Type B pancreatic cell (in vitro differentiated cells): ENCODE measurements at places on chromosomes 2 and 18.

DNA sequence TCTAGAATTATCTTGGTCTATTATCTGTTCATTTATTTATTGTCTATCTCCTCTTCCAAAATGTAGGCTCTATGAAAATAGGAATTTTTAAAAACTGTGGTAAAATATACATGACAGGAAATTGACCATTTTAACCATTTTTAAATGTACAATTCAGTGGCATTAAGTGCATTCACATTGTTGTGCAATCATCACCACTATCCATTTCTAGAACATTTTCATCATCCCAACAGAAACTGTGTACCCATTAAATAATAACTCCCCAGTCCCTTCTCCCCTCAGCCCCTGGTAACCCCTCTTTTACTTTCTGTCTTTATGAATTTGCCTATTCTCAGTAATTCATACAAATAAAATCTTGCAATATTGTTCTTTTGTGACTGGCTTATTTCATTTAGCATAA, 71.1 kb upstream of the LCLAT1 start:
- no peak for DNase-seq

DNA sequence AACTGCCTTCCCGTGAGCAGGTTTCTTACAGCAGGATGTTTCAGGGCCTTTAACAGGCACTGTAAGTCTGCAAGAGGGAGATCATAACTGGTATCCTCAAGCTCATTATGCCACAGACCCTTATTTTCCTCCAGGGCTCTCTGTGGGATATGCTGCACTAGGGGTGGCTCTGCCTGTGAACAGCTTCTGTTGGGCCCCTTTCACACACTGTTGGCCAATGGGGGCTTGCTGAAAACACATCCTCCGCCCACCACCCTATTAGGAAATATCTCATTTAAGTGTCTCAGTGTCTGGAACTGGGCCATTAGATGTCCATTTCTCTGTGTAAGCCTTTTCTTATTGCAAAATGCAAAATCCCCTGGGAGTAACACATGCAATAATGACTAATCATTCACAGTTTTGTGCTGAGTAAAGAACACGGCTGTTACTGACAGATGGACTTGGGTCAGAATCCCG, 414.3 kb upstream of the HS6ST1 start:
- no peak for DNase-seq

- no peak for DNase-seq
Observed at GRCh38 chr2:164992818-164993217, 37.5 kb upstream of the SLC38A11 start.

DNA sequence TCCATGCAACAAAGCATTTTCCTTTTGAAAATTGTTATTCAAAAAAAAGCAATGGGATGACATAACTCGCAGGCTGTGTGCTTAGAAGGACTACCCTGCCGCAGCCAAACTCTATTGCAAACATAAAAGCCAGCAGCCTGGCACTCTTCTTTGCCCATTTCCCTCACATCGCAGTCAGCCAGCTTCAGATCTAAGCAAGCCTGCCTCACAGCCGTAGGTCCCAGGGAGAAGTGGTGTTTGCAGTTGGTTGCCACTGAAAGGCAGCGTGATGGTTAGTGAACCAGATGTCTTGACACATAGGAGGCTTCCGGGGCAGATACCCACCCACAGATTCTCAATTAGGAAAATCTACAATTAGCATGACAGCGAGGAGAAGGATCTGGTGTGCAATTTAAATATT, 655.2 kb downstream of the RNF144A start:
- DNase-seq, result no peak

DNA sequence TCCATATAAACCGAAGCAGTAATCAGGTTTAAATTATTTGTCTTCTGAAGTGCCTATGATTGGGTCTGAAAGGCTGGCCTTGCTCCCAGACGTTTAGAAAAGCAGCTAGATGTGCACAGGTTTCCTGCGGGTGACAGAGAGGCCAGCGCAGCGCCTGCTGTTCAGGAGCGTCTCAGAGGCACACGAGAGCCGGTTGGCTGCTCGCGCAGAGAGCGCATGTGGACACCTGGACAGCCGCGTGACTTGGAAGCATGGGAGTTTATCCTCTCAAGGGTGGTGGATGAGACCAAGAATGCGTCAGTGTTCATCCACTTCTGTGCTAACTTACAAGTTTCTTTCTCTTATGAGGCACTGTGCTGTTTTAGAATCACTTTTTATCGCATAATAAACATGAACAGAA, 303.7 kb downstream of the PTGR3 start:
- no peak for DNase-seq

- no peak for DNase-seq
Observed at GRCh38 chr18:75530118-75530517, 102.6 kb upstream of the SMIM21 start.

- DNase-seq, result no peak
Observed at GRCh38 chr18:44893966-44894365, 213.3 kb downstream of the SETBP1 start.

DNA sequence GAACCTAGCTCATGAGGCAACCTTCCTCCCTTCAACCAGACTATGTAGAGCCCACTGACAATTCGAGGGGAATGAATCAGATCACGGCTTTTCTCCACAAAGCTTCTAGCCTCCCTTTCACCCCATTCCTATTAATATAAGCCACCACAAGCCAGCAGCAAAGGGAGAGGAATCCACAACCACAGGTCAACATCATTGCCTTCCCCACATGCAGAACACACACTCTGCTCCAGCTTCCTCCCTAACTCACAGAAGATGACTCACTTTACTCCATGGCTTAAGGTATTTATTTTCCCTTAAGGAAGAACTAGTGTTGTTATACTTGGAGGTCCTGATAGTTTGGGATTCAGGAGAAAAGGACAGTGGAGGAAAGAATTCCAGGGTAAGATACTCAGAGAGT, 272.2 kb downstream of the C1D start:
- DNase-seq, result no peak

- DNase-seq, result no peak
Observed at GRCh38 chr2:181892799-181893435, 1.4 kb downstream of the ITPRID2 start.

DNA sequence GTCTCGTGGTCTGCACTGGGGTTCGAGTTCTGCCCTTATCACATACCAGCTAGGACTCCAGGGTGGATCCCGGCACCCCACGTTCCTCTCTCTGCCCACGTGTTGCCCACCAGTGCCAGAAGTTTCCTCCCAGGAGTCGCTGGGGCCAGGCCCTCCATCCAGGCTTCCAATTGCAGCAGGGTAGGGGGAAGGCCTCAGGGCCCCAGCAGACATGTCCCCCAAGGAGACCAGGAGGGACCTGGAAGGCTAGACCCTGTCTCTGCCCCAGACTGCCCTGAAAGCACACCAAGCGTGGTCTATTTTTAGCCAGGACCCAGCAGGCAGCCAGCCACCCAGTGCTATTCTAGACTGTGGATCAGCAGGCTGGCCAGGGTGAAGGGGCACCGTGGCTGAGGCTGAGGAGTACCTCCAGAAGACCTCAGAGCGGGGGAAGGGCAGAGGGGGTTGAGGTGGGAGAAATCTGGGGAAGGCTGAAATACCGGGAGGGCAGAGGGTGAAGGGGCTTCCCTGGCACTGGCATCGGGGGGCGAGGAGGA, 18.8 kb upstream of the TNS1 start:
- DNase-seq, result no peak

GRCh38 chr2:181178823-181179412, 198.5 kb downstream of the UBE2E3 start:
- DNase-seq, result no peak

- DNase-seq, result no peak
Observed at GRCh38 chr18:9609190-9609589, 5.2 kb downstream of the PPP4R1 start.

- no peak for DNase-seq
Observed at GRCh38 chr2:40668425-40668824, 216.5 kb upstream of the SLC8A1 start.

DNA sequence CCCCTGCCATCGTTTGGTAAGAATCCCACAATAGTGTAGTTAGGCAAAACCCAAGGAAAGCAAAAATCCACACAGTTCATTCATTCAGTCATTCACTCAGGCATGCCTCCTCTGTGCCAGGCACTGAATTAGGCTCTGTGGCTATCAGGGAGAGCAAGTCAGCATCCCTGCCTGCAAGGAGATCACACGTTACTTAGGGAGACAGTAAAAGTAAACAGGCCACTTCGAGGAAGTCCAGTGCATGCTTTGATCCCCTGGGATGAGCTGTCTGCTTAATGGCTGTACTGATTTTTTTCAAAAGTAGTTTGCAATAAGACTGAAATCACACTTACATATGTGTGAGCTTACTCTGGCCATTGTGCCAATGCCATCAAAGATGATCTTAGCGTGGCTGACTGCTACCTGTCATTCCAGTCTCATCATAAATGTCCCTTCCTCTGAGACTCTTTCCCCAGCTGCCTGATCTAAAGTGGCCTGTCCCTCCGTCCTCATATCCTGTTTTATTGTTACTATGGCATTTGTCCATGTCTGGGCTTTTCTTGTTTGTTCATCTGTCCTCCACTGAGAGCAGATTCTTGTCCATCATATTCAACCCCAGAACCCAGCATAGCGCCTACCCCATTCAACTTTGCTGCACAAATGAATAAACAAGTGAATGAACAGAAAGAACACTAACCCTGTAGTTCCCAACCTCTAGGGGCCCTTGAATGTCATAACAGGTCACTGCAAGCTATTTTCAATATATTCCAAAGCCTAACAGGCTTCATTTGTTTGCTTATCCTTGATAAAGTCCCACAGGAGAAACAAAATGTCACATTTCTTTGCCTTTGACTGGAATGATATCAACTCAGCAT, 84.1 kb downstream of the GALNT14 start:
- DNase-seq, result no peak

- DNase-seq, result no peak
Observed at GRCh38 chr18:75086494-75087034, 122.4 kb downstream of the PTGR3 start.

GRCh38 chr2:42127425-42128424, 41.4 kb upstream of the EML4 start:
- no peak for DNase-seq

DNA sequence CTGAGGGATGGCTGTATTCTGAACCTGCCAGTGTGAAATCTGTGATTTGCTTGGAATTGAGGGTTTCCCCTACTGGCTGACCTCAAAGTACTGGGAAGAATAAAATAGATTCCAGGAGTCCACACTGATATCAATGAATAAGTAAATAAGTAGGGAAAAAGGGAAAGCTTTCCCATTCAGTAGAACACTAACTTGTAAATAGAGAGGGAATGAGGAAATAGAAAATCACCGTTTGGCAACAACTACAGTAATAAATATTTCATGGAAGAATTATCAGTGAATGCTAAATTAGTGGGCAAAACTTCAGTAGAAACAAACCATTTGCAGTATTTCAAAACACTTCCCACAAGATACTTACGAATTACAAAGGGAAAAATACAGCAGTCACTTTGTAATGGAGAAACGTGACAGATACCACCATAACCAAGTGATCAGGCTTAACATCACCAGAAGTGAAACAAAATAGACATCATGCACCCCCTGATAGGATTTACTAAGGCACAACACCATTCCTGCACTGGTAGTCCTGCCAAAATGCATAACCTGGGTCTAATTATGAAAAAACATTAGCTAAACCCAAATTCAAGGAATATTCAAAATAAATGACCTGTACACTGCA, 88.5 kb downstream of the ICA1L start:
- DNase-seq, result no peak

- DNase-seq, result no peak
Observed at GRCh38 chr2:136764452-136765255, 691 bp upstream of the THSD7B start.

- DNase-seq, result no peak
Observed at GRCh38 chr2:70304498-70304897, 2.6 kb upstream of the FAM136A start.

DNA sequence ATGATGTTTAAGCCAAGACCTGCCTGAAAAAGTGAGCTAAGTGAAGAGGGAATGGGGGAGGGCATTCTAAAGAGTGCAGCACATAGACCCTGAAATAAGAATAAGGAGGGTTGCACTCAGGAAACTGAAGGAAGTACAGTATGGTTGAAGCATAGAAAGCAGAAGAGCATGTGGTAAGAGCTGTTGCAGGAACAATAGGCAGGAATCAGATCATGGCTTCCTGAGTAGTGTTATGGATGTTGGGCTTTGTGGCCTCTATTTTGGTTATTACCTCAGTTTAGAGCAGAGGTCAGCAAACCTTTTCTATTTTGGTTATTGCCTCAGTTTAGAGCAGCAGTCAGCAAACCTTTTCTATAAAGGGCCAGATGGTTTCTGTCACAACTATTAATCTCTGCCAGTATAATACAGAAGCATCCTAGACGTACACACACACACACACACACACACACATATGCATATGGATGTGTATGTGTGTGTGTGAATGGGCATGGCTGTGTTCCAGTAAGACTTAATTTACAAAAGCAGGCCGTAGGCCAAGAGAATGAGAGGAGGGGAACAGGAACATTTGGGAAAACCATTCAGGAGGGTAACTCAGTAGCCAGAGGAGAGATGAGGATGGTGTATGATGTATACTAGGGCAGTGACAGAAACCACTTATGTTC, 91.1 kb upstream of the MYO3B start:
- no peak for DNase-seq

GRCh38 chr2:175025946-175026345, 20.8 kb upstream of the CHN1 start:
- no peak for DNase-seq

- DNase-seq, result no peak
Observed at GRCh38 chr2:38170067-38170466, 94.1 kb upstream of the CYP1B1 start.

DNA sequence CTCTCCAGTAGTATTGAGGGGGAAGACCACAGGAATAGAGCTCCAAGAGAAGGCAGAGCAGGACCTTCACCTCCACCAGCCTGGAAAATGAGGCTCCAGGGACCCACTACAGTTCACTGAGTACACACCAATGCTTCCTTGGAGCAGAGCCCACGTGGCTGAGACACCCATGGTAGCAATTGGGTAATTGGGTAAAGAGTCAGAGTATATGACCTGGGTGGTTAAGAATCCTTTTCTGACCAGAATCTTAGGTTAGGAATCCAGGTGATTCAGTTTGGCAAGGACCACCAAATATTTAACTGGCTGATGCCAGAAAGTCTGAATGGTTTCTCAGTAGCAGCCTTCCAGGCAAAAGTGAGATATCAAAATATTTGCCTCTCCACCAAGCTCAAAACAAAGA, 107.7 kb downstream of the MDH1 start:
- no peak for DNase-seq

DNA sequence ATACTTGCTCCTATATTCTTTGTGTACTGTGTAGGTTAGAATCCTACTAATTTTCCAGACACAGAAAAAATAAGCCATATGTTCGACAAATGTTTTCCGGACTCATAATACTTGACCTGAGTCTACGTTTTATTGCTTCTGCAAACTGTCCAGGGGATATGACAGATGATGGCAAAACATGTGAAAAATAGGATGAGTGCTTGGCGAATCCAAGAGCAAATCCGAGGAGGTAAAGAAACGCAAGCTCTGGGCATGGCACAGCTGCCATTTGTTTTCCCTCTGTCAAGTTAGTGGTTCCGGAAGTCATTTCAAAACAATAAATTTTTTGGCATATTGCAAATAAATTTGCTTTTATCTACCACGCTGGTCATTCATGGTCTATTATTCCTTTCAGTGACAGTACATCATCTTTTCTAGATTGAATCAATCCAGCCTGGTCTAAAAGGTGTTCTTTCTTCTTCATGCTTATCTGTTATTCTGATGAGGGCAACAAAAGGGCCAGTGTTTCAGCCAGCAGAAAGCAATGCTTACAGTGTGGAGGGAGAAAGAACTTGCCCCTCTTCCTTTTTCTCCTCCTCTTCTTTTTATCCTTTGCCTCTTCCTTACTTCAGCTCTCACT, 476.1 kb upstream of the SOX11 start:
- DNase-seq, result no peak
